Central memory CD8-positive, alpha-beta T cell (primary cell): ENCODE measurements at places on chromosomes 5 and 9.
A peak's percentile ranks its signal among the peaks of the same experiment; 100 is the strongest.

GRCh38 chr5:150689120-150689519 lies 11.7 kb downstream of the RBM22 start:
- no peak for DNase-seq

DNA sequence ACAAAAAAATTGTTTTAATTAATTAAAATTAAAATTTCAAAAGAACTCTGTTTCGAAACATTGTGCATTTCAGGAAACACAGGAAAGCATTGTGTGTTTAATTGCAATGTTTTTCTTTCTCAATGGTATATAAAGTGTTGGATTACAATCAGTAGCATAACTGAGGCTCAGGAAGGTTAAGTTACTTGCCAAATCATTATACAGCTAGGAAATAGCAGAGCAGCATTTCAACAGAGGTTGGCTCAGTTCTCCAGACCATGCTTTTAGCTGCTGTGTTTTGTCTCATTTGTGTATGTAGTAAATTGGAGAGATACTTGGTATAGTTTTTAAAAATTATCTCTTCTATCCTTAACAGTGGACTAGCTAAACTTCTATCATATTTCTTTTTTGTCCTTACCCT lies 30.0 kb upstream of the CAMLG start:
- DNase-seq: no peak

DNA sequence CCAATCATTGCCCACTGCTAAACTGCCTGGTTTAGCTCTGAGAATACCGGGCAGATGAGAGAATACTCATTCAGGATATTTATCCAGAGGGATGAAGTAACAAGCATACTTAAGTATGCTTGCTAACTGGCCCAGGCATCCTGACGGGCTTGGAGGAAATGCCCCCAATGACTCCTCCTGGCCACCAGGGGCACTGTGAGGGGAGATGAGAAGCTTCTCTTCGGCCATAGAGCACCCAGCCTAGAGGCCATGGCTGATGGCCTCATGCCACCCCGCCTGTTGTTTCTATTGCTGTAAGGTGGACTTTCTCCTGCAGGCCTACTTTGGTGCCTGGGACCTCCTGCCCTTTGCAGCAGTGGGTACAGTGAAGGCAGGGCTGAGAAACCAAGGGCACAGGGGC lies 134.5 kb upstream of the FSTL4 start:
- no peak for DNase-seq

DNA sequence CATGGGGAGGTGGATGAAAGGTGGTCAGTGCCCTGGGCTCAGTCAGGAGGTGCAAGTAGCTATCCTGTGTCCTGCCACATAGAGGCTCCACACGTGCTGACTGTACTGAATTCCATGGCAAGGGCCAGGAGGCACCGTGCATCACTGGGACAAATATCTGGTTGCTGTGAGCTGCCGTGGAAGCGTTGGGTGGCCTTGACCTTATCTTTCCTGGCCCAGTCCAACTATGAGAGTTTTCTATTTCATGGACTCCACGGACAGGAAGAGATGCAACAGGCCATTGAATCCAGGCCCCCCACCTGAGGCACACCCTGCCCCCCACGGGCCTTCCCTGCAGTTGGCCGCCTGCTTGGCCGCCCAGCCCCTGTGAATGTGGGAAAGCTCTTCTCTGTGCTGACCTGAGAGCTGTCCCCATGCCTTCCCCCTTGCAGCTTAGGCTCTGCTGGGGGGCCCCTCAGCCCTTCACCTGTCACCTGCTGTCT lies 1.7 kb downstream of the GRHPR start:
- DNase-seq: no peak

DNA sequence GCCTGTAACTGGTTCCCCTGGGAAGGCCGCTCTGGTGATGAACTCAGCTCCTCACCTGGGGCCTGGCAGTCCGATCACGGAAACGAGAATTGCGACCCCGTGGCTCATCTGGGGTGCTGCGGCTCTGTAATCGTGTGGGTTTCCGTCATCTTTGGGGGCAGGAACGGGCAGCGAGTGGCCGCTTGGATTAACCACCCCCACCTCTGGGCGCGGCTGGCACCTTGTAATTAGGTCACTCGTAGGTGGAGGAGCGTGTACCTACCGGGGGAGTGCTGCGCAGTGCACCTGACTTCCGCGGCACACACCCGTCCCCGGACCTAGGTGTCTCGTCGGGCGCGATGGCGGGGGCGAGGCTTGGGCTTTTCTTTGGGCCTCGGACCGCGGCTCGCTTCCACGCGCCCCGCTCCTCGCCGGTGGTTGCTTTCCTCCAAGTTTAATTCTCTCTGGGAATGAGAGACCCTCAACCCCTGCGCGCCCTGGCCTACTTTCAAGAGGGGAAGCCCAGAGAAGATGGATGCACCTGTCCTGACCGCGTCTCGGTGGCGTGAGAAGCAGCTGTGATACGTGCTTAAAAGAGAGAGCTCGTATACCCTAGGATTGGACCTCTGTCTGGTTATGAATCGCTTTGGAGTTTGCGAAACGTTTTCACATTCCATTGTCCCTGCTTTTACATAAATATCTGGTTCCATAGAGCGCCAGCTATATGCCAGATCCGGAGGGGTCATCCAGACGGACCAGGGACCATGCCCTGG lies 744 bp upstream of the PPP2CA start:
- DNase-seq: no peak

DNA sequence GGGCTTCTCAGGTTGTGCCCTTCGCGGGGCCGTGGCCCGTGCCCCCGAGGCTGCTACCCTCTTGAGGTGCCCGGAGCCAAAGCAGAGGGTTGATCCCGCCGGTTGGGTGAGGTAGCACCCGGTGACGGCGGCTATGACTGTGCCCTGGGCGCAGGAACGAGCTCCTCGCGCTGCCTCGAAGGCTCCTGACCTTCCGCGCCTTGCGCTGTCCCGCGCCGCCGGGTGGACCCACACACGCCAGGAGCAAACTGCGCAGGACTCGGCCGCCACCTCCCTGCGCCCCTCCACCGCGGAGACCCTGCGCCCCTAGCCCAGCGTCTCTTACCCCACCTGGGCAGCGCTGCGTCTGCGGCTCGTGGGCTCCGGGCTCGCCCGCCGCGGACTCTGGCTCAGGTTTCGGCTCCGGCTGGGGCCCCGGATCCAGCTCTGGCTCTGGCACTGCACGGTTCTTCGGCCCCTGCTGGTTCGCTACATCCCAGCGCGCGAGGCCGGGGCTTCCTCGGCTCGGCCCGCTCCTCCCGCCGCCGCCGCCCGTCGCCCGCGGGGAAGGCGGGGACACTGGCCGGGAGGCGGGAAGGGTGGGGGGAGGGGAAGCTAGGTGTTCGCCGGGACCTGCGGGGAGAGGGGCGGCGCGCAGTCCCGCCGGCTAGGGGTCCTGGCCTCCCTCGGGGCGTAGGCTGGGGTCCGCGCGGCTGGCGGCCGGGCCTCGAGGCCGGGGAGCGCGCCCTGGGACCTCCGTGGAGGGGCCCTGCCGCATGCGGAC lies 5.4 kb upstream of the PITX1 start:
- no peak for DNase-seq

DNA sequence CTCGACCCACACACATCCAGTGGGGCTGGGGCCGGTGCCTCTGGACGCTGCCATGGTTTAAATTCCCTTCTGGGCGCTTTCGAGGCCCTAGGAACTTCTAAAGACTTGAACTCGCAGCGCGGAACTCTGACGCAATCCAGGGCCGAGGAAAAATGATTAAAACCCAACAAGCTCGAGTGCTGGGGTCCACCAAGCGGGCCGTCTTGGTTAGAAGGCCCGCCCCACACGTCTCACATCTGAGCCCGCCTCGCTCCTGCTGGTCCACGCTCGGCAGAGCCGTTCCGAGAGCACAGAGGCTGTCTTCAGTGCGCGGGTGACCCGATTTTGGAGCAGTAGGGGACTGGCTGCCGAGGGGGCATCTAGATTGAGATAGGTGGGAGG lies 1.5 kb downstream of the CRHBP start:
- DNase-seq: no peak

- no peak for DNase-seq
These were observed 76.1 kb downstream of the C9orf50 start for GRCh38 chr9:129544761-129545160.

DNA sequence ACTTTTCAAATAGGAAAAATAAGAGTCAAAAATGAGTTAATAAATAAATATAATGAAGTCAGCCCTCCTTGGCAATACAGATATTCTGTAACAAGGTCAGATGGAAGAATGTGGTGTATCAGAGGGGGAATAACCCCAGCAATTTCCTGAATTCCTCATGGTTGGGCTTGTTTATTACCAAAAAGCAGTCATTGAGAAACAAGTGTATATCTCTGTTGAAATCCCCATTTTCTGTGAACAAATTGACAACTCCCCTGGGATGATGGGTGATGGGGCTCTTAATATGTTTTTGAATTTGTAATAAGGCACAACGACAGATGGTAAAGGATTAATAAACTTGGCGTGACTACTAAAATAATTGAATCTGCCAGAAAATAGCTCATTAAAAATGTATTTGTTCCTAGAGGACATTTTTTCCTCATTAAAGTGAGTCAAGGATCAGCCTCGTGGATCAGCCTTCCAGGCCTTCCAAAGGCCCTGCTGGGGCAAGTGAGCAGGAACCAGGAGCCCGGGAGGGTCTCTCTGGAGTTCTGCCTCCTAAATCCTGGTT lies 34.2 kb downstream of the THBS4 start:
- DNase-seq: no peak

DNA sequence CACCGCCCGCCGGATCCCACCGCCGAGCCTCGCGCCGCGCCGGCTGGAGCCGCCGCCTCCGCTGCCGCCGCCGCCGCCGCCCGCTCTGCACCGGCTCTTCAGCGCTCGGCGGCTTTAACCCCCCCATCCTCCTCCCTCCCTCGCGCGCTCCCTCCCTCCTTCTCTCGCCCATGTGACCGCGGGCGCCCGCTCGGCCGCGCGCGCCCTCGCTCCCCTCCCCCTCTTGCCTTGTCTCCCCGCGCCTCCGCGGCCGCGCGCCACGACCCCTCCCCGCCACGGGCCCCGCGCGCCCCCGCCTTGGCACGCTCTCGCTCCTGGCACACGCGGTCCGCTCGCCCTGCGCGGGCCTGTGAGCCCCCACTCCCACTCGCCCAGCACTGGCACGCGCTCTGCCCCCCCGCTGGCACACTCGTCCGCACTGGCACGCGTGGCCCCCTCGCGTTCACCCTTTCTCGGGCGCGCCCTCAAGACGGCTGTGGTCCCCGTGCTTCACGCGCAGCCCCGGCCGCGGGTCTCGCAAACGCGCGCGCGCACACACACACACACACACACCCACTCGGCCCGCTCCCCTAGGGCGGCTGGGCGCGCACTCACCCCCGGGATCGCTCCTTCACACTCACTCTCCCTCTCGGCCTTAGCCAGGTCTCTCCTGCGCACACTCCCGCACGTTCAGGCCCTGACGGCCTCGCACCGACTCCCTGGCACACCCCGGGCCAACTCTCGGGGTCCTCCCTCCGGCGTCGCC lies at the start of gene CNTFR:
Gene CNTFR (minus strand): TSS at position 89 of the 745 bp plus-strand sequence. CDS start 20,743 bp downstream, outside the sequence.
- no peak for DNase-seq

- no peak for DNase-seq
These were observed 138.8 kb downstream of the DROSHA start for GRCh38 chr5:31393126-31393525.

DNA sequence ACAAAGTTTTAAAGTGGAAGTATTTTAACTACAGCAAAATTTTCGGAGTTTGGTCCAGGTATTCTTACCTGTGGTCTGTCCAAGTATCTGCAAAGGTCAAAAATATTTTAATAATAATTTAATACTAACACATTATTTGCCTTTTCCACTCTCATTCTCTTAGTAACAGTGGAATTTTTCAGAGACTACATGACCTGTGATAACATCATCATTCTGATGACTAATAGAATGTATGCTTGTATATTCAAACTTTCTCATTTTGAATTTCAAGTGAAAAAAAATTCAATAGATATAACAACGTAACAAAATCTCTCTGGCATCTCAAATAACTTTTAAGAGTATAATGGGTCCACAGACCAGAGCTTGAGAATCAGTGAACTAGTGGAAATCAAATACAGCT lies 78.3 kb downstream of the FBXL17 start:
- no peak for DNase-seq

DNA sequence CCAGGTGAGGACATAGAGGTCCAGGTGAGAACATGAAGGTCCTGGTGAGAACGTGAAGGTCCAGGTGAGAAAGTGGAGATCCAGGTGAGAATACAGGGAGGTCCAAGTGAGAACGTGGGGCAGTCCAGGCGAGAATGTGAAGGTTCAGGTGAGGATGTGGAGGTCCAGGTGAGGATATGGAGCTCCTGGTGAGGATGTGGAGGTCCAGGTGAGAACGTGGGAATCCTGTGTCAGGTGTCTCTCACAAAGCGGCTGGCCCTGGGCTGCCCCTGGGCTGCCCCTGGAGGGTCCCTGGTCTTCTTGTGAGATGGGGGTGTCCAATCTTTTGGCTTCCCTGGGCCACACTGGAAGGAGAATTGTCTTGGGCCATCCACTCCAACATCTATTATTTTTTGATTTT lies 133.4 kb downstream of the MRPL36 start:
- no peak for DNase-seq

GRCh38 chr5:370311-370958 lies 48.9 kb downstream of the AHRR start:
- peak; percentile 12 for DNase-seq

GRCh38 chr9:17491780-17492179 lies 87.1 kb upstream of the SH3GL2 start:
- no peak for DNase-seq

DNA sequence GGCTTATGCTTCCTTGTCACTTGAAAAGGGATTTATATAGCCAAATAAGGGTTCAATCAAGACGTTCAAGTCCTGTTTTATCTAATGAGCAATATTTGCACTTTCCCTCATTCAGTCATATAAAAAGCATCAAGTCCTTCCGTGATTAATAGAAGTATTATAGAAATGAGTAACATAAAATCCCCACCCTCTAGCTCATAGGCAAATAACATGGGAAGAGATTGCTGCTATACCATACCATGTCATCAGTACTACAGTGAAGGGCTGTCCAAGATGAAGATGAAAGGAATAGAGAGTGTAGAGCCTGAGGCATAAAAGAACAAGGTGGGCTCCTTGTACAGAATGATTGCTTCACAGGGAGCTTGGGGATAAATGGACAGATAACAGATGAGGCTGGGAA lies 20.4 kb upstream of the PAPPA start:
- no peak for DNase-seq

- DNase-seq: no peak
These were observed 100.8 kb upstream of the DHFR start for GRCh38 chr5:80755626-80756025.

DNA sequence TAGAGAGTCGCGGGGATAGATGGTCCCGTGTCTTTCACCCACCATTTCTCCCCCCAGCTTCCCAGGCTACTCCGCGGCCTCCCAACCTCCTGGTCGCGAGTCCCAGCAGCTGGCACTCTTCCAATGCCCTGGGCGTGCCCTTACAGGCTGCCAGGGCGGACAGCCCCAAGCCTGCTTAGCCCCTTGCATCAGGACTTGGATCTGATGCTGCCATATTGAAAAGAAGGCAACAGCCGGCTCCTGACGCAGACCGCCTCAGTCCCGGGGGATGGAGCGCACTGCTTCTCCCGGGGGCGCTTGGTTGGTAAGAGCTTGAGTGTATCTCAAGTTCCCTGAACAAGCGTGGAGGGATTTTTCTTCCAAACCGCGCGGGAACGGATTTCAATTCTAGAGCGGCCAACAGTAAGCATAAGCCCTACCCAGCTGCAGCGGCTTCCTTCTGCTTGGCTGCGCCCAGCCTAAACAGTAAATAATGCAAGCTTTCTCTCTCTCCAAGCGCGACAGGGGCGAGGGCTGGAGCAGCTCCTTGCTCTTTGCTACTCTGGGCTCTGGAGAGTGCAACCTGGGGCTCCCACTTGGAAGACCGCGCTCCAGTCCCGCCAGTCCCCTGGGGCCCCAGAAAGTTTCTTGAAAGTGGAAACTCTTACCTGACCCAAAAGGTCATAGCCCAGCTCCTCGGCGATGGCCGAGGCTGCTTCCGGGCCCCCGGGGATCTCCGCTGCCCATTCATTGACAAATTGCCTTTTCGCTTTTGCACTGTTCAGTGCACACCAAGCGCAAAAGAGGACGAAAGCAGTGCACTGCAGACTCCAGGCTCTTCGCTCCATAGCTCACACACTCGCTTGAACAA lies 607 bp downstream of the PCSK1 start:
- DNase-seq: no peak
